ENCODE measurements at places on chromosomes 1 and 21.

DNA sequence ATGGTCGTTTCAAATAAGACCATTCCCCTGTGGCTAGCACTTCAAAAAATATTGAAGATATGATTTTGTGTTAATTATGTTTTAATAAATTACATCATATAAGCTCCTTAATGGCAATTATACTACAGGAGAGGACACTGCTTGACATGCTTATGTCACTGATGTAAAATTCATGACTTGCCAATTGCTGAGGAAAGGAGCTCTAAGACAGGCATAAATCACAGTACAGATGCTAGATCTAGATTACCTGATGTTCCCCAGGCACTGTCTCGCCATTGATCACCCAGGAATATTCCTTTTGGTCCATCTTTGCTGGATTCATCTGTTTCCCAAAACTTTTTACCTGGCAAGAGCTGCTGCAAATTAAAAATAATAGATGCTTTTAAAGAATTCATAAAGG lies 58.8 kb downstream of the PUM1 start:
- DNase-seq, result no peak

DNA sequence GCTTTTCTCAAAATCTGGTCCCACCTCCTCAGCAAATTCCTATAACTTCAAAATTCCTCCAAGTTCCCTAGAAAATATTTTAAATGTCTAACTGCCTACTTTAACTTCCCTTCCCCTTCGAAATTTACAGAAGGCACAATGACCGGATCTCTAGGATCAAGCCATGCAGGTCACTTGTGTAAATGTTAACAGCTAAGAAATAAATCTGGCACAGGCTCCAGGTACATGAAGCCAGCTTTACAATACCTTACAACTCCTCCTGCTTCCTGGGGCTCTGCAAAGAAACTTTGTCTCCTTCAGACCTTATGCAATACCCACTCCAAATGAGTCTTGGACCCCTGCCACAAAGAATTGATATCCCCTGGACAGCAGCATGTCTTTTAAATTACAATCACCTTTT lies 1164.2 kb downstream of the BRINP3 start:
- no peak for DNase-seq

DNA sequence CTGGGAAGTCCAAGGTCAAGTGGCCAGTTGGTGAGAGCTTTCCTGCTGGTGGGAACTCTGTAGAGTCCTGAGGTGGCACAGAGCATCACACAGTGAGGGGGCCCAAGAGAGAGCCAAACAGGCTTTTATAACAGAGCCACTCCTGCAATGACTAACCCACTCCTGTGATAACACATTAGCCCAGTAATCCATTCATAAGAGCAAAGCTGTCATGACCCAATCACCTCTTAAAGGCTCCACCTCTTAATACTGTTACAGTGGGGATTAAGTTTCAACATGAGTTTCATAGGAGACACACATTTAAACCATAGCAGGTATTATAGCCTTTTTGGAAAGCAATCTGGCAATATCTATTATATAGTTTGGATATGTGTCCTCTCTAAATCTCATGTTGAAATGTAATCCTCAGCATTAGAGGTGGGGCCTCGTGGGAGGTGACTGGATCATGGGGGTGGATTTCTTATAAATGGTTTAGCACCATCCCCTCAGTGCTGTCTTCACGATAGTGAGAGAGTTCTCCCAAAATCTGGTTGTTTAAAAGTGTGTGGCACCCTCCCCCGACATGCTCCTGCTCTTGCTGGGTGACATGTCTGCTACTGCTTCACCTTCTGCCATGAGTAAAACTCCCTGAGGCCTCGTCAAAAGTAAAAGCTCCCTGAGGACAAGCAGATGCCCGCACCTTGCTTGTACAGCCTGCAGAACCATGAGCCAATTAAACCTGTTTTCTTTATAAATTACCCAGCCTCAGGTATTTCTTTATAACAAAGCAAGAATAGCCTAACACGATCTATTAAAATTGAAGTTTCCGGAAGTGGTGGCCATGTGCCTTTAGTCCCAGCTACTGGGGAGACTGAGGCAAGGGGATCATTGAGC lies 64.5 kb downstream of the CD58 start:
- no peak for DNase-seq

DNA sequence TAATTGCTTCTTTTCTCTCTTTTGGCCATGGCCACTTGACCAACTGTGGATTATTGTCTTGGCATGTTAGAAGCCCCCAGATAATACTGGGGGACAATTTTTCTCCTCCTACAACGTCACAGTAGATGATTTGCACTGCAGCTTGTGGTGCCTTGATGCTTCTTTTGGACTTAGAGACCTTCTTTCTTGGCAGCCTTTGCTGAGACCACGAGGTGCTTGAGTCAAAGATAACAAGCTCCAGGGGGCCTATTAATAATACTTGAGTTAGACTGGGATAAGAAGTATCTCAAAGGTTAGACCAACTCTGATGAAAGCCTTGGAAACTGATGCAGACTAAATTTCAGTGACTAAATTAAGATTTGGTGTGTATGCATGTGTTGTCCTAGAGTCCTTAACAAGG lies 3.2 kb downstream of the PPP1R12B start:
- no peak for DNase-seq

GRCh38 chr1:18447509-18448220 lies 33.1 kb upstream of the KLHDC7A start:
- DNase-seq, result no peak

- peak; percentile 5 for DNase-seq
These were observed 11.4 kb downstream of the UBASH3A start for GRCh38 chr21:42414928-42415769.

GRCh38 chr1:99496067-99496466 lies 149.8 kb upstream of the PALMD start:
- DNase-seq, result no peak

- DNase-seq, result no peak
These were observed 791 bp upstream of the PIK3R3 start for GRCh38 chr1:46133181-46133658.

DNA sequence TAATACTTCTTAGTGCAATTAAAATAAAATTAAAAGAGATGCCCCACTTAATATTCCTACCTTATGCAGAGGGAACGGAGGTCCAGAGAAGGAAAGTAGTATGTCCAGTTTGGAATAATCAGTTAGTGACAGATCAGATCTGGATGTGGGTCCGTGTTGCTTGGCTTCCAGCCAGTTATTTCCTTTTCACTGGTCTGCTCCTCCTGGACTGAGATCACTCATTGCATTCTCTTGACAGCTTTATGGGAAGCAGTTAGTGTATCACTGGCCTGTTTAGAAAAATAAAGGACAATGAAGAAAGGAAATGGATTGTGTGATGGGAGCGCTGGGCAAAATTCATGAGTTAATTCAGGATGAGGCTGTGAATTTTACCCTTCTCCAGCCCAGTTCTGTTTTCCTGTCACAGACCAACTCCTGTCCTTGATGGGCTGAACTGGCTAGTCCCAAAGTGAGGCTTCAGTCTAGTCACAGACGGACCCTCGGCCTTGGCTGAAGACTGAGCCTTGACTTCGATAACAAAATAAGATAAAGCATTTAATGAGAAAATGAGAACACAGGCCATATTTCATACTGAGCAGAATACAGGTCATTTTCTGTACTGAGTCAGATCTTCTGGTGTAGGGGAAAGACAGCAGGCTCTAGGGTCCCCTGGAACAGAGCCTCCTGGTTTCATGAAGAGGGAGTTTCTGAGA lies 85.2 kb upstream of the TRABD2B start:
- DNase-seq, result no peak

GRCh38 chr1:17773591-17774326 lies 18.6 kb downstream of the ACTL8 start:
- no peak for DNase-seq

- DNase-seq, result no peak
These were observed 860.8 kb downstream of the BRINP3 start for GRCh38 chr1:189616893-189617292.

GRCh38 chr1:76352741-76353435 lies 278.3 kb downstream of the ST6GALNAC3 start:
- no peak for DNase-seq

DNA sequence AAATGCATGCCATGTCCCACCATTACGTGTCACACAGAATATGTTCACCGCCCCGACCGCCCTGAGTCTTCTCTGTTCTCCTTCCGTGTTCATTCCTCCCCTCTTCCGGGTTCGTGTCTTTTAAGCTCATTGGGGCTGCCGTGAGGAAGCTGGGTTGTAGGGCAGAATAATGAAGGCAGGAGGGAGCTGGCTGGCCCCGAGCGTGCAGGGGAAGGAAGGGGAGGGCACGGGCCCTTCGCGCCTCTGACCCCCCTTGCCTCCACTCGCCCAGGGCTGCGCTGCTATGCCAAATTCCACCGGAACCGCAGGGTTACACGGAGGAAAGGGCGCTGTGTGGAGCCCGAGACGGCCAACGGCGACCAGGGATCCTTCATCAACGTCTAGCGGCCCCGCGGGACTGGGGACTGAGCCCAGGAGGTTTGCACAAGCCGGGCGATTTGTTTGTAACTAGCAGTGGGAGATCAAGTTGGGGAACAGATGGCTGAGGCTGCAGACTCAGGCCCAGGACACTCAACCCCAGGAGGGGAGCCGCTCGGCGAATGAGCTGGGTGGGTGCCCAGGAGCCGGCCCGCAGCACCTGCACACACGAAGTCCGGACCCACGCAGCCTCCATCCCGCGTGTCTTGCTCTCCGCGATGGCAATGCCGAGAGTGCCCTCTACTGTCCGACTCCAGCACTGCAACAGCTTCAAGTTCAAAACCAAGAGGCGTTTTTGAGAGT lies 16.5 kb upstream of the AGTRAP start:
- DNase-seq, result peak; percentile 41

- DNase-seq, result peak; percentile 20
These were observed 30.0 kb upstream of the RCSD1 start for GRCh38 chr1:167599957-167600581.

DNA sequence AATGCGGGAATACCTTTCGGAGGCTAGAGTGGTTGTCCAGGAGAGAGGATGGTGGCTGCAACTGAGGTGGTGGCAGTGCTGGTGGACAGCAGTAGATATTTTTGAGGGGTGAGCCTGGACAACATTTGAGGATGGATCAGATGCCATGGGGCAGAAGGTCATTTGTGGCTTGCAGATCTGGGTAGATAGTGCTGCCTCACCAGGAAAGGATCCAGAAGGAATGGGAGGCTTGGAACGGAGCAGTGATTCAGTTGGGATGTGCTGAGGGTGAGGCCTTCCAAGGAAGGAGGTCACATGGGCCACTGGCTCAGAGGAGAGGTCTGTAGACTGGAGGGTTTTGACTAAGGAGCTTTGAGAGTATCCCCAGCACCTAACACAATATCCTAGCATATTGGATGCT lies 110.8 kb upstream of the KAZN start:
- no peak for DNase-seq
